ACHN (cell line): ENCODE measurements at places on chromosomes 3 and 15.

DNA sequence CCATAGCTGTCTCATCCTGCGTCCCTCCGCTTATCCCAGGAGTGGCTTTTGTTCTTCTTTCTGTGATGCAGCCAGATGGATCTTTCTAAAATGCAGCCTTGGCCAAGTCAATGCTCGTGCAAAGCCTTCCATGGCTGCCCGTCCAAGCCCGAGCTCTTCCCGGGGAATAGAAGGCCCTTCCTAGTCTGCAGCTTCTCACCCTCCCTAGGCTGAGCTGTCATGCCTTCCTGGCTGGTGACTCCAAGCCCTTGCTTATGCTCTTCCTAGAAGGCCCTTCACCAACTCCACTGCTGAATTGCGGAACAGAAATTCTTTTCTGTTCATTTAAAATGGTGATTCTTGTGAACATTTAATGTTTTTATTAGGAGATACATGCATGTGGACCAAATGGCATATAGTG lies 95.9 kb downstream of the SMAD6 start:
- DNase-seq, result no peak

- DNase-seq, result no peak
Measured at GRCh38 chr3:3739330-3740060, 59.7 kb upstream of the LRRN1 start.

GRCh38 chr3:185935465-185936272 lies 2.1 kb downstream of the TRA2B start:
- DNase-seq, result no peak

DNA sequence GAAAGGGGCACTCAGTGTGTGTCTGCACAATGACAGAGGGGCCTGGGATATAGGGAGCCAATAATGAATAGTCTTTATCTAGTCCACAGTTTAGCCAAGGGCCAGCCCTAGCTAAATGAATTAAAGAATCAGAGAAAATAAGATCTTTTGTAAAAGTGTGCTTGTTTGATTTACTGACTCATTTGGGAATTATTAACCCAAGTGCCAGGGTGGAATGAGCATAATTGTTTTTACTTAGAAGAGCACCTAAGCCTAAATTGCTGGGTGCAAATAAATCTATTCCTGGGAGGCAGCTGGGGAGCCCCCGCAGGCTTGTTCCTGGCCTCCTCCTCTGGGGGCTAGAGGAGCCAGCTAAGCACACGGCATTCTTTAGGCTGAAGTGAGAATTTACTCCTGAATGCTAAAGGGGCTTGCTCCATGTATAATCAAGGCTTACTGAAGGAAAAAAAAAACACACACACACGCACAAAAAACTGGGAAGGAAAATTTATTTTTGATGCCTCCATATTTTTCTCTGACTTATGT lies 405.3 kb upstream of the SUCLG2 start:
- peak; percentile 35 for DNase-seq

GRCh38 chr3:188553569-188553968 lies 399.6 kb downstream of the LPP start:
- no peak for DNase-seq

GRCh38 chr15:58535337-58535736 lies 103.5 kb downstream of the LIPC start:
- no peak for DNase-seq
